Right renal cortex interstitium (tissue), 3 donors: ENCODE measurements at places on chromosomes 3 and 15. TPM values are rescaled to one million over a fixed set of nuclear protein-coding genes. Genes with fewer than 3 reads are reported as not detected.

- DNase-seq = no peak
Observed at GRCh38 chr3:41482134-41482533, 282.8 kb downstream of the CTNNB1 start.

DNA sequence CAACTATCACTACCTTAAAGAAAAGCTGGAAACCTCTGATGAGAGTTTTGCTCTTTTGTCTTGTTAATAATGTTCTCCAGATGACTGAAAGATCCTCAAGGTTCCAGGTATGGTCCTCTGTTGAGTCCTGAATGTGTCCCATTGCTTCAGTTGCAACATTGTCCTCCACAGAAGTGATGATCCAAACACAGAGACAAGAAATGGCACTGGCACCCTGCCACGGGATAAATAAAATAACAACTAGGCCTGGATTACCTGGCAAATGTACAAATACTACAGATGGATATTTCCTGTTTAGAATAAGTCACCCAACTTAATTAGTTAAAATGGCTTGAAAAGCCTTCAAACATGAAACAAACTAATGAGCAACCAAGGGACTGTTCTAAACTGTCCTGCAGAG lies 58.3 kb downstream of the EIF3J start:
- DNase-seq = no peak

The VGLL3 gene
- 4.7 TPM for polyA plus RNA-seq

- no peak for DNase-seq
Observed at GRCh38 chr15:62413153-62413552, 248.1 kb upstream of the C2CD4B start.

The AP4E1 gene
- 8.5 TPM for polyA plus RNA-seq

DNA sequence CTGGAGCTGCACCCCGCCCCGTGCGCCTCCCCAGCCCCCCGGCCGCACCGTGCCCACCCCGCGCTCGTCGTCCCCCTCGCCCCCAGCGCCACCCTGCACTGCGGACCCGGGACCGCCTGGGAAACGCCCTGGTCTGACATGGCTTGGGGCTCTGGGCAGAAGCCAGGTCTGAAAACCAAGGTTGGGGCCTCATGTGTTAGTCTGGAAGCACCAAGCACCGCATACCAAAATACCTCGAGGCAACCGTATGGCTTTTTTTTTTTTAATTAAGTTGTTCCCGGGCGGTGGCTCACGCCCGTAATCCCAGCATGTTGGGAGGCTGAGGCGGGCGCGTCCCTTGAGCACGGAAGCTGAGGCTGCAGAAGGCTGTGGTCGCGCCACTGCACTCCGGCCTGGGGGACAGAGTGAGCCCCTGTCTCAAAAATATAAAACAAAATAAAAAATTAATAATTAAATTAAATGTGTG lies 91.5 kb upstream of the CHD2 start:
- DNase-seq = no peak

The DPPA2 gene
- polyA plus RNA-seq = 0.76 TPM

DNA sequence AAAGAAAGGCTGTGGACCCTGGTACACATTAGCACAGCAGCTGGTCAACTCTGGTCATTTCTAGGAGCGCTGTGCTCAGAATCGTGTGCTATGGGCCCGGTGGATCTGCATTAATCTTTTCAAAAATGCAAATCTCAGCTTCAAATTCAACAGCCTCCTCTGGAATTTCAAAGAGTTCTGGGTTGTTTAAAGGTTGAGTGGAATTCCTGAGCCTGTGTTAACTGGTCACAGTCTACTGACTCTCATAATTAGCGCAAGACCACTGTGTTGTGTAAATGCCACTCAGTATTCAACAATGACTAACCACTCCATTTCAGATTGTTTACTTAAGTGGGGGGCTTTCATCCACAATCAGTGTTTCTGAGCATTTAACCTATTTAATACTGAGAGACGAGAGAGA lies 2.7 kb upstream of the ARNT2 start:
- DNase-seq = no peak

DNA sequence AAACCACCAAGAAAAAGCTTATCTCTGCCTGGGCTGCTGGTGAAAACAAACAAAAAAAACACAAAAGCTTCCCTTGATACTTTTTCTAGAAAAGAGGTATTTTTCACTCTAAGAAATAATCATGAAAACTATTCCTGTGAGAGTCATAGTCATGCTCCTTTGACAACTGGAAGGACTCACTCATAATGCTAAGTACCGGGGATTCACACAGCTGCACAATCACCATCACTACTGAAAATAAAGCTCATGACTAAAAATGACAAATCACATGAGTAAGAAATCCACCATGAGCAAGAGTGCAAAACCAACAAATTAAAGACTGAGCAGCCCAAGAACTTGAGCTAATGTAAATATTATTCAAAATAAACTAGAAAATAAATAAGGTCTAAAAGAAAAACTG lies 10.6 kb upstream of the POU1F1 start:
- no peak for DNase-seq
